ENCODE measurements at places on chromosomes 3 and 15.
A peak's percentile ranks its signal among the peaks of the same experiment; 100 is the strongest.

DNA sequence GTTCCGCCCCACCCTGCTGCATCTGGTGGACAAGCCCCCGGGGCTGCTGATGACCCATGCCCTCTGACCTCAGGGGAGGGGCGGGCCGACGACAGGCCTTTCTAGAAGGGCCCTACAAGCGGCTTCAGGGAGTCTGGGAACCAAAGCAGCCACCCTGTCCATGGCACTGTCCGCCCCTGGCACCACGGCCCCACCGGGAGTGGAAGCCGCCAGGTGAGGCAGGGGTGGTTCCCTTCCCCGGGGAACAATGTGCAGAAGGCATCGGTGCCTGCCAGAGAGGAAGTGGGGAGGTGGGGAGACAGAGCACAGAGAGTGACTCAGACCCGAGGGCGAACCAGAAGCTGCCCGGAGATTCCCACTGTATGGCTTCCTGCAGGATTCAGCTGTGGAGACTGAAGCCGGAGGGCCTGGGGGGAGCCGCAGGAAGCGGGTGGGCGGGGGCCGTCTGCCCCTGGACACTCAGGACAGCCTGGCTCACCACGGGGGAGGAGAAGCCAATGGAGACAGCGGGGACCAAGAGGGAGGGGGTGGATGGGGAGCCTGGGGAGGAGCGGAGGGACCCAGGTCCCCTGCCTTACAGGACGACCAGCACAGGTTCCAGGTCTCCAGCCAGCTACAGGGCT lies 134.0 kb downstream of the TPRA1 start:
- DNase-seq: no peak

GRCh38 chr15:39898317-39898716 lies 21.7 kb downstream of the GPR176 start:
- DNase-seq: no peak

- DNase-seq: peak; percentile 48
Measured at GRCh38 chr3:44913868-44914468, 39.6 kb downstream of the TGM4 start.

- DNase-seq: no peak
Measured at GRCh38 chr15:98843844-98844243, 163.7 kb downstream of the PGPEP1L start.

DNA sequence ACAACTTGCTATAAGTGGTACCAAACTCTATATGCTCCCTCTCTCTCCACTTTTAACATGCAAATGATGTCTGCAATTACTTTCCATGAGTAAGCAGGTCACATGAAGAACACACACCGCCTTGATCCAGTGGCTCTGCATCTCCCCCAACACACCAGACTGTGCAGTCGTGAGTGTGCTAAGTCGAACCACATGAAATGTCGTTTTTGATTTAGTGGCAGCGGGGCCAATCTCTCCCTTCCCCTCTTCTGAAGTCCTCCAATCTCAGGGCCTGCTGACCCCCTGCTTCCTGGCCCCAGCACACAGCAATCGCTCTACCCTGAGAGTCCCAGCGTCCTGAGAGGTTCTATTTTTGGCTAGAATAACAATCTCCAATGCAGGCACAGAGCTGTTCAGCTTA lies 312.5 kb downstream of the SHQ1 start:
- no peak for DNase-seq

DNA sequence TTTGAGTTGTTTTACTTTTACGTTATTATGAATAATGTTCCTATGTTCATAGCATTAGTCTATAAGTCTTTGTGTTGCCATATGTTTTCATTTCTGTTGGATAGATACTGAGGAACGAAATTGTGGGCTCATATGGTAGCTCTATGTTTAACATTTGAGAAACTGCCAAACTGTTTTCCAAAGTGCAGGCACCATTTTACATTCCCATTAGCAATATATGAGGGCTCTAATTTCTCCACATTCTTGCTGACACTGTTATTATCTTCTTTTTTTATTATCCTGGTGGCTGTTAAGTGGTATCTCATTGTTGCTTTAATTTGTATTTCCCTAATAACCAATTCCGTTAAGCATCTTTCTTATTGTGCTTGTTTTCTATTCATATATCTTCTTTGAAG lies 1.8 kb upstream of the PIK3R4 start:
- DNase-seq: no peak

DNA sequence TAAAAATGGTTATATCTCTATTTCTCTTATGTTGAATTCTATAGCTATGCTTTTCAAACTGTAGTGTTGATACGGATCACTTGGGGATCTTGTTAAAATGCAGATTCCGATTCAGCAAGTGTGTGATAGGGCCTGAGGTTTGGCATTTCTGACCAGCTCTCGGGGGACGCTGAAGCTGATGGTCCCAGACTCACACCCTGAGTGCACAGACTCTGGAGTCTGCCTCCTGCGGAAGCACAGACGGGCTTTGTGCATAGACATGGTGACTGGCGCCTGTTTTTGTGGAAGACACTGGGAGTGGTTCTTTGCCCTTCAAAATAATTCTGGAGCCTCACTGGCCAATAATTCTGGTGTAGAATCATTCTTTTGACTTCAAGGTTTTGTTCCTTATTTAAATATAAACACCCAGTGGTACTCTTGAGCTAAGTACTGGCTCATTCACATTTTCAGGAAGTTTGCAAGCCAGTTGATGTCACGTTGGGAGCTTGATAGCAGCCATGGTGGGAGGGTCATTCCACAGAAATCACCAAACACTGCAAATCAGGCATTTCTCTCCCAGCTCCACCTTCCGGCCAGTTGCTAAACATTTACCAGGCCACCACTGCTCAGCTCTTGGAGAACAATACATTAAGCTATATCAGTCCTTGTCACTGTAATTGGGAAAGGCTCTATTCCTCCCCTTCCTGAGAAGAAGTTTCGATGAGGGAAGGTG lies 19.2 kb downstream of the CLDN11 start:
- DNase-seq: no peak

DNA sequence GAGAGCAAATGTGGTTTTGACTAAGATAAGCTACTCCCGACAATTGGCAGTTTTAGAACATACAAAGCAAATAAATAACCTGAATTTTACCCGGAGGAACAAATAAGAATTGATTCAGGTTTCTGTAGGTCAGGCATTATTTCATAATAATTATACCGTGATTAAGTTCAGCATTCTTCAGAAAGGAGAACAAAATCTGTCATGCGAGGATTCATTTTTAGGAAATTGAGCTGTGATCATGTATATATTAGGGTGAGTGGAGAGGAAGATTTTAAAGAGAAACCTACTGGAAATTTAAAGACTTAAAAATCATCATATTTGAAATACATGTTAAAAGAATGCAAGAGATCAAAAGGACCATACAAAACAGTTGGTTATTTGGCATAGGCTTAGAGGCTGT lies 20.5 kb downstream of the ZNF609 start:
- no peak for DNase-seq

- no peak for DNase-seq
Measured at GRCh38 chr15:29039466-29040369, 153.9 kb downstream of the APBA2 start.

DNA sequence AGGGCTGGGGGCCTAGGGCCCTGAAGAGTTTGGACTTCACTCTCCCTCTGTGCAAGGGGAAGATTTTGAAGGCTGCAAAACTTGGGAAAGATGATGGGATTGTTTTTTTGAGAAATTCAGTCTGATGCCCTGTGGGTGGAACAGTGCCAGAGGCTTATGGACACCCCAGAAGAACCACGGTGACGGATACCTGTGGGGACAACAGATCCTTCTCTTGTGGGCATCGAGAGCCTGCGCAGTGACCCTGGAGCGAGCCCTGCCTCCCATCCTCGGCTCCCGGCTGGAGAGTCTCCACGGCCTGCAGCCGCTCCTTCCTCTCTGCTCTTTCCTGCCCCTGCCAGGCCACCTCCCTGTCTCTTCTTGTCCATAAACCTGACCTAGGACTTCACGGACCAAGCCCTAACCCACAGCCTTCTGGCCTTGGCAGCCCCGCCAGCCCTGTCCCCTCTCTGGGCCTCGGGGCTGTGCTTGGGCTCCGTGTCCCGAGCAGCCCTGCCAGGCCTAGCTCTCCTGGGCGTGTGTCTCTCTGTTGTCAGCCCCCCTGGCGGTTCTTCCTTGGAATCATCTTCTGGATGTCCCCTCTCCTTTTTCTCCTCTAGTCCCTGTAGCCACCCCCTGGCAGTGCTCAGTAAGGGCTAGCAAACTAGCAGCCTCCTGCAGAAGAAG lies 98.4 kb downstream of the VGLL4 start:
- DNase-seq: no peak

GRCh38 chr3:129365296-129366136 lies 62.9 kb downstream of the EFCAB12 start:
- DNase-seq: no peak

DNA sequence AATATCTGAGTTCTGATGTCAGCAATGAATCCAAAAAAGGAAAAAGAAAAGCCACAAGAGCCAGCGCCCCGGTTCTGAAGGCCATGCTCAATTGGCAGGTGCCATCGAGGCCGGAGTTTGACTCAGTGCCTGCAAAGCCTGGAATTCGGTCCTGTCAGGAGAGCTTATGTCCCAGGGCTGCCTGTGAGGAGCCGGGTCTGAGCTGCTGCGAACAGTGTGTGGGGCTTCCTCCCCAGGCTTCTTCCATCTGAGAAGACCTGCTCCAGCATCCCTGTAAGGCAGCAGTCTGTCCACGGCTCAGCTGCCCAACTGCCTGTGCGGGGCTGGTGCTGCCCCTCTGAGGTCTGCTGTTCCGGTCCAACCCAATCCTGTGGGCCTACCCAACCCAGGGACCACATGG lies 46.1 kb downstream of the ROPN1B start:
- DNase-seq: no peak

DNA sequence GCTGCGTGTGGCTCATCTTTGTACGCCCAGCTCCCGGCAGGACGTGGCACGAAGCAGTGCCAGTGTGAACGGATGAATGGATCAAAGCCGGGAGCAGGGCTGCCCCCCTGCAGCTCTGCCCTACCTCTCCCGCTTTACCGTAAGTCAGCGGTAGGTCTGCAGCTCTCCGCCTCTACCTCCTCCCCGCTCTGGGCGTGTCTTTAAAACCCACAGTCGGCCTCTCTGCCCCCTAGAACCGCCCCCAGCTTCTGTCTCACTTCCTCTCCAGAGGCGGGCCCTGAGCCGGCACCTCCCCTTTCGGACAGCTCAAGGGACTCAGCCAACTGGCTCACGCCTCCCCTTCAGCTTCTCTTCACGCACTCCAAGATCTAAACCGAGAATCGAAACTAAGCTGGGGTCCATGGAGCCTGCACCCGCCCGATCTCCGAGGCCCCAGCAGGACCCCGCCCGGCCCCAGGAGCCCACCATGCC lies at the start of gene PML:
PML (plus strand) TSS at position 304 of the 471 bp plus-strand sequence; CDS start at position 401, 97 bp downstream.
- DNase-seq: peak; percentile 87

DNA sequence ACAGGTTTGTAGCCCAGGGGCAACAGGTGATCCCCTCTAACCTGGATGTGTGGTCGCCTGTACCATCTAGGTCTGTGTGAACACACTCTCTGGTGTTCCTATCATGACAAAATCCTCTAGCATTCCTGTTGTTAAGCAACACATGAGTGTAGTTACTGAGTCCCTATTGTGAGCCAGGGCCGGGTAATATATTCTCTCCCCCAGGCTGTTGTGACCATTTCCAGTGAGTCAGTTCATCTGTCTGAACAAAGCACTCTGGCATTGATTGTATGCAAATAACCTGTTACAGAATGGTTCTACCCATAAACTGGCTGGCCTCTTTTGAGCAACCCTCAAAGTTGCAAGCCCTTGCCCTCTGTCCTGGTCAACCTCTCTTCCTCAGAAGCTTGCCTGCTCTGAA lies 2.6 kb upstream of the FLNB start:
- no peak for DNase-seq

GRCh38 chr3:41863024-41863423 lies 98.9 kb downstream of the ULK4 start:
- DNase-seq: no peak

DNA sequence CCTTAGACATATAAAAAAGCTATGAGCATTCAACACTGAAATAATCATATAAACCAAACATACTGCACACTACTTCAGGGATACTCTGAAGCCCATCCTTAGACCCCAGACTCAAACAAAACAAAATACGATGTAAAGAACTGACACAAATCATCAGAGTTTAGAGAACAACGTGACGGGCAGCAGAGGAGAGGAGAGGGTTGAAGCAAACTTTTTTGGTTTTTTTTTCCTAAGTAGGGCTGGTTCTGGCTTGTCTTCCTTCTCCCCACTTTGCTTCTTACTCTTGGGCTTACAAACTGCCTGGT lies 34.7 kb downstream of the GAP43 start:
- no peak for DNase-seq

DNA sequence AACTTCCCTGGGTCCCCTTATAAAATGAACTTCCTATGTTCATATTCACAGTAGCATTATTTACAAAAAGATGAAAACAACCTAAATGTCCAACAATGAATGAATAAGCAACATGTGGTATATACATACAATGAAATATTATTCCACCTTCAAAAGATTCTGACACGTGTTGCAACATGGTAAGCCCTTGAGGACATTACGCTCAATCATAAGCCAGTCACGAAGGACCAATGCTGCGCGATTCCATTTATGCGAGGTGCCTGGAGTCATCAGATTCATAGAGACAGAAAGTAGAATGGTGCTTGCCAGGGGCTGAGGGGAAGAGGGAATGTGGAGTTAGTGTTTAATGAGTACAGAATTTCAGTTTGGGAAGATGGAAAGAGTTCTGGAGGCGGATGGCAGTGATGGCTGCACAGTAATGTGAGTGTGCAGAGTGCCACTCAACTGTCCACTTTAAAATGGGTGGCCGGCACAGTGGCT lies 88.8 kb upstream of the ALDH1A3 start:
- DNase-seq: no peak

- no peak for DNase-seq
Measured at GRCh38 chr3:139524841-139525636, 14.5 kb downstream of the RBP1 start.

DNA sequence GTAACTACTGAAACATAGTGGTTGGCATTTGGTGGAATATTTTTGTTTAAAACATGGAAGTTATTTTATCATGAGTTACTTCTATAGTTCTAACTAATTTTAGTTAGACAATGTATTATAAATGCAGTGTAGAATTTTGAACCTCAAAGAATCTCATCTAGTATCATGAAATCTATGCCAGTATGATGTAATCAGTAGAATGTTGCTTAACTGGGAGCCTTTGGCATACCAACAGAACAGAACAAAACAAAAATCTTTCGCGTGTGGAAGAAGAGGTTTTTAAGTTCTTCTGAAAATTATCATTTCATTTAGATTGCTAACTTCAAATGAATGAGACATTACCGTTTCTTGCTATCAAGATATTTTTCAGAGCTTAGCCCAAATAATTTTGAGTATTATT lies 98.4 kb upstream of the LRRFIP2 start:
- no peak for DNase-seq

DNA sequence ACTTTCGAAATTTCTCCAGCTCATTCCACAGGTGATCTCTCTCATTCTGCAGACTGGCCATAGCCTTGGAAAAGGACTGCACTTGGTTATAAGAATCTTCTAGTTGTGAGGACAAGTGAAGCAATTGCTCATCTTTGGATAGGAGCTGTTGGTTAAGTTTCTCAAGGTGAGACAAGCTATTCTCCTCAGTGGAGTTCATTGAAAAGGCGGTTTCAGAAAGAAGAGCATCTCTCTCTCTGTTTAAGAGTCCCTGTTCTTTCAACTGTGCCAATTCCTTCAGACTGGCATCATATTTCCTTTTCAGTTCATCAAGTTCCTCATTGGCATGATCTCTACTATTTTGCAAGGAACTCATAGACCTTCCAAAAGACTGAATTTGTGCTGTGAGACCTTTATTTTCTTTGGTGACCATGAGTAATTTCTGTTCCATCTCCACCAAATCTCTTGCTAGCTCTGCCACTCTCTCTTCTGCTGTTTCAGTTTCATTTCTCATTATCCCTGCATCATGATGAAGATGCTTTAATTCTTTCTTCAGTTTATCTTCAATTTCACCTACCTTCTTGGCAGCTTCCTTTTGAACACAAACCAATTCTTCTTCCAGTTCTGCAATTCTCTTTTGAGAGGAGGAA lies 30.2 kb upstream of the HCLS1 start:
- no peak for DNase-seq
